ENCODE measurements at places on chromosomes 4 and X.

GRCh38 chr4:154367659-154368058 lies 123.9 kb downstream of the DCHS2 start:
- no peak for DNase-seq

GRCh38 chr4:177066746-177067145 lies 242.9 kb upstream of the NEIL3 start:
- no peak for DNase-seq

GRCh38 chr4:26321373-26322221 lies 783 bp downstream of the RBPJ start:
- DNase-seq: peak; percentile 38

- no peak for DNase-seq
Measured at GRCh38 chr4:161444626-161445025, 719.2 kb downstream of the FSTL5 start.

DNA sequence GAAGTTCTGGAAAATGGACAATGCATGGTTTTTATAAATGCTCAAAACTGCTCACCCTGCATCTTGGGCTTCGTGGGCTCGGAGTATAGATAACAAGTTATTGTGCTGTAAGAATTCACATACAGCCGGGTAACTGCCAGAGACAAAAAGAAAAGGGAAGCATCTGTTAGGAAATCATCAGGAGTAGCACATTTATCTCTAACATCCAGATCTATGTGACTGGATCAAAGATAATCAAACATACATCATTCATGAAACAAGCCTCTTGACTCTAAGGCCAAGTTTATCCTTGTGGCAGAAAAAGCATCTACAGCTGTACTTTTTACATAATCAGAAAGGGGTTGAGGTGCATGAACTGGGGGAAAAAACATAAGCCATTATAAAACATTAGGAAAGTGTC lies 264.2 kb downstream of the PPP3CA start:
- no peak for DNase-seq

DNA sequence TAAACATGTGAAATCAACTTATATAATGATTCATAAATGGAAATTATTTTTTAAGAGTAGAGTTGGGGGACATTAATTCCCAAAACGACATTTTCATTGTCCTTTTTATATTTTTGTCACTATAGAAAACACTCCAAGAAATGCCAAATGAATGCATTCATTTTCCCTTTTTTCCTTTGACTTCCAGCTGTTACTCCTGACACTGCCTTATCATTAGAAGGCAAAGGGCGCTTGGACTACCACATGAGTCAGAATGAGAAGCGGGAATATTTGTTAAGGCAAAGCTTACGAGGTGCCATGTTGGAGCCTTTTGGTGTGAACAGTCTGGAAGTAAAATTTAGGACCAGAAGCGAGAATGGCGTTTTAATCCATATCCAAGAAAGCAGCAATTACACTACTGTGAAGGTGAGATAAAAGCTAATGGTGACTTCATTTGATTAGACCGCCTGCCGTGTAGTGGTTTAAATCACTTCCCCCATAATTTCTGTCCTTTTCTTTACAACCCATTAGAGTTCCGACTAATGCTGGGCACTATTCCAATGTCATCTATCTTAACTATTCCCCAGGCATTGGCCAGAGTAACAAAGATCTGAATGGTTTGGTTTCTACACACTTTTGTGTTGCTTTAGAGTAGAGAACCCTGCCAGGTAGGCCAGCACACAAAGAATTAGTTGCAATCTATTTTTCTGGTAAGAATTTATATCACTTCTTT lies 166.7 kb downstream of the FAT4 start:
- DNase-seq: no peak

GRCh38 chr4:176999935-177000543 lies 207.3 kb upstream of the VEGFC start:
- DNase-seq: no peak
